ENCODE measurements at places on chromosomes 2 and 18.

- no peak for DNase-seq
These were observed 40.1 kb upstream of the GPD2 start for GRCh38 chr2:156396126-156396525.

GRCh38 chr2:80326214-80326613 lies 21.7 kb upstream of the LRRTM1 start:
- DNase-seq: no peak

GRCh38 chr2:19359021-19359357 lies 566 bp upstream of the OSR1 start:
- DNase-seq: no peak

- no peak for DNase-seq
These were observed 900.9 kb downstream of the CPS1 start for GRCh38 chr2:211457325-211457724.

DNA sequence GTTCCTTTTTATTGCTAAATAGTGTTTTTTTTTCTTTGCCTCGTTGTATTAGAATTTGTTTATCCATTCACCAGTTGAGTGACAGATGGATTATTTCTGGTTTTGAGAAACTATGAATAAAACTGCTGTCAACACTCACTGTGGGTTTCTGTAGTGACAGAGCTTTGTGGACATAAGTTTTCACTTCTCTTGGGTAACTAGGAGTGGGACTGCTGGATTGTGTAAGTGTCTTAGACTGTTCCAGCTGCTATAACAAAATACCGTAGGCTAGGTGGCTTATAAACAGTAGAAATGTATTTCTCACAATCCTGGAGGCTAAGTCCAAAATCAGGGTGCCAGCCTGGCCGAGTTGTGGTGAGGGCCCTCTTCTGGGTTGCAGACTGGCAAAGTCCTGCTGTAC lies 71.9 kb downstream of the TNFRSF11A start:
- DNase-seq: no peak

- no peak for DNase-seq
These were observed 29.9 kb upstream of the L3MBTL4 start for GRCh38 chr18:6444466-6445228.

All from GM19239 (cell line).